GM12878 (cell line): ENCODE measurements at places on chromosomes 16 and 17. TPM values are rescaled to one million over a fixed set of nuclear protein-coding genes. Genes with fewer than 3 reads are reported as not detected.

Gene GAST
- not detected in 2 replicates for polyA plus RNA-seq

Gene MARVELD3
- polyA plus RNA-seq: 0.15 and 0.23 TPM in 2 replicates

Gene EME1
- 31.5 and 40.5 TPM in 2 replicates for polyA plus RNA-seq

Gene TPSD1
- not detected in 2 replicates for polyA plus RNA-seq

Gene EVPLL
- polyA plus RNA-seq: not detected in 2 replicates

Gene ITGAD
- polyA plus RNA-seq: 0.63 and 0.81 TPM in 2 replicates

Gene ITGAX
- polyA plus RNA-seq: 1.5 and 2.0 TPM in 2 replicates

Gene AURKB
- polyA plus RNA-seq: 187 and 206 TPM in 2 replicates

Gene KRT36
- polyA plus RNA-seq: not detected in 2 replicates

Gene SLC35G6
- polyA plus RNA-seq: not detected in 2 replicates

Gene MGAT5B
- not detected in 2 replicates for polyA plus RNA-seq

Gene RPH3AL
- 0.27 and 0.40 TPM in 2 replicates for polyA plus RNA-seq

Gene ZNF423
- polyA plus RNA-seq: 0.09 TPM in 2 replicates

Gene NAGS
- 0.86 and 1.6 TPM in 2 replicates for polyA plus RNA-seq

Gene C17orf100
- 3.7 and 4.1 TPM in 2 replicates for polyA plus RNA-seq

Gene MT1A
- not detected in 2 replicates for polyA plus RNA-seq

Gene EVI2B
- 29.8 and 32.0 TPM in 2 replicates for polyA plus RNA-seq

Gene MPP2
- 0.51 TPM in 1 of 2 replicates, not detected in the other for polyA plus RNA-seq

Gene TEKT1
- not detected in 2 replicates for polyA plus RNA-seq

Gene SLFN12
- 8.6 and 10.2 TPM in 2 replicates for polyA plus RNA-seq

Gene RPRML
- polyA plus RNA-seq: not detected in 2 replicates

Gene DUS2
- polyA plus RNA-seq: 28.9 and 32.1 TPM in 2 replicates

Gene CCL4L2
- polyA plus RNA-seq: 3.6 and 4.2 TPM in 2 replicates

Gene EDC4
- 82.2 and 84.4 TPM in 2 replicates for polyA plus RNA-seq

Gene KRT17
- polyA plus RNA-seq: 4.2 and 4.9 TPM in 2 replicates

Gene TTYH2
- 6.5 and 7.5 TPM in 2 replicates for polyA plus RNA-seq

Gene ZNF689
- 9.9 and 10.3 TPM in 2 replicates for polyA plus RNA-seq
